Pancreas (tissue), 10 donors: ENCODE measurements at places on chromosomes 11 and 22. TPM values are rescaled to one million over a fixed set of nuclear protein-coding genes. Genes with fewer than 3 reads are reported as not detected.

The NAP1L4 gene
- polyA plus RNA-seq = 40.9 TPM

The GNB1L gene
- 4.8 TPM for polyA plus RNA-seq

The PARVA gene
- 12.4 TPM for polyA plus RNA-seq

- H3K27ac ChIP-seq = no peak overlapping the region
- no peaks in the 10 kb centered on the region for H3K27me3 ChIP-seq
These were observed 11.2 kb downstream of the MB start for GRCh38 chr22:35605851-35606481.

DNA sequence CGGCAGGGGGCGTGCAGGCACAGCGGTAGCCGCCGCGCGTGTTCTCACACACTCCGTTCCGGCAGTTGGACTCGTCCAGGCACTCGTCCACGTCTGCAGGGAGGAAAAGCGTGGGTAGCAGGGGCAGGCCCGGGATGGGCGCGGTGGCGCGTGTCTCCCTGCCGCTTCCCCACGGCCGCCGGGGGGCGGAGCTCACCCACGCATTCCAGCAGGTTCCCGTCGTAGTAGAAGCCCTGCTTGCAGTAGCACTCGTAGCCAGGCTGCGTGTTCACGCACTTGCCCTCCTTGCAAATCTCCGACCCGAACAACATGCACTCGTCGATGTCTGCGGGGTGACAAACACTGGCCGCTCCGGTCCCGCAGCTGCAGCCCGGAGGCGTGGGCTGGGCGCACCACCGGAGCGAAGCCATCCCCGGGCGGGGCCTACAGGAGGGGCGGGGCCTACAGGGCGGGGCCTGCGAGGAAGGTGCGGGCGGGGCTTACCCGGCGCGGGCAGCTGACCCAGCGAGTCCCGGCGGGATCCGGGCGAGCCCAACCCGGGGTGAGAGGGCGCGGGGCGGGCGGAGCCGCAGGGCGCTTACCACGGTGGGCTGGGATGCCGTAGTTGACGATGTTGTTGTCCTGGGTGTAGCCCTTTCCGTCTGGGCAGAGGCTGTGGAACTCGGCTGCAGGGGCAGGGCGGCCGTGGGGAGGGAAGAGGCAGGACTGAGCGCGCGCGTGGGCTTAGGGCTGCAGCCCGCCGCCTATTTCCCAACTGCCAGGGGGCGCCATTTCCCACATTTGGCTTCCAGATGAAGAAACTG lies 15.6 kb downstream of the SCYL1 start:
- peak; percentile 95 for DNase-seq
- H3K27me3 ChIP-seq = no peaks in the 10 kb centered on the region
- no peaks in the 10 kb centered on the region for H3K36me3 ChIP-seq
- H3K4me1 ChIP-seq = peaks cover 11% of the 10 kb centered on the region
- peak overlapping the region; percentile 77 for H3K27ac ChIP-seq

The SYT12 gene
- polyA plus RNA-seq = 0.19 TPM

The PNPLA3 gene
- polyA plus RNA-seq = 0.19 TPM

The ANO1 gene
- polyA plus RNA-seq = 1.5 TPM

DNA sequence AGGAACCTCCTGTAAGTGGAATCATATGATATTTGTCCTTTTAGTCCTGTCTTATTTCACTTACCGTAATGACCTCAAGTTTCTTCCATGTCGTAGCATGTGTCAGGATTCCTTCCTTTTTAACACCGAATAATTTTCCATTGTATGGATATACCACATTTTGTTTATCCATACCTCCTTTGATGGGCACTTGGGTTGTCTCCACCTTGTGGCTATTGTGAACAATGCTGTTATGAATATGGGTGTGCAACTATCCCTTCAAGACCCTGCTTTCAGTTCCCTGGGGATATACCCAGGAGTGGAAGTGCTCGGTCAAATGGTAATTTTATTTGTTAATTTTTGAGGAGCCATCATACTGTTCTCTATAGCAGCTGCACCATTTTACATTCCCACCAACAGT lies 244.9 kb upstream of the BLID start:
- H3K4me1 ChIP-seq = no peaks in the 10 kb centered on the region
- no peak for DNase-seq
- no peak overlapping the region for H3K27ac ChIP-seq
- H3K4me3 ChIP-seq = no peak overlapping the region
- no peaks in the 10 kb centered on the region for H3K36me3 ChIP-seq

The PRR33 gene
- not detected for polyA plus RNA-seq

- no peaks in the 10 kb centered on the region for H3K36me3 ChIP-seq
- H3K27me3 ChIP-seq = peaks cover 5% of the 10 kb centered on the region
- H3K27ac ChIP-seq = no peak within 1 kb of the TSS
- H3K4me3 ChIP-seq = peak within 1 kb of the TSS; percentile 25
- H3K4me1 ChIP-seq = no peaks in the 10 kb centered on the region
- DNase-seq = no peak
These were observed at the start of gene NELL1 for GRCh38 chr11:20668844-20669819. Gene NELL1, plus strand, starts transcription at chr11:20669586.

The GGTLC2 gene
- not detected for polyA plus RNA-seq

The GNAZ gene
- polyA plus RNA-seq = 9.7 TPM

The SEZ6L gene
- 2.0 TPM for polyA plus RNA-seq

- H3K27me3 ChIP-seq = no peaks in the 10 kb centered on the region
- H3K27ac ChIP-seq = peak within 1 kb of the TSS; percentile 90
- H3K36me3 ChIP-seq = no peaks in the 10 kb centered on the region
- H3K4me3 ChIP-seq = peak within 1 kb of the TSS; percentile 88
These were observed at the start of gene TMX2 for GRCh38 chr11:57712256-57713150. Gene TMX2, plus strand, starts transcription at chr11:57712593. Its CDS starts 26 bp downstream, at chr11:57712619.

DNA sequence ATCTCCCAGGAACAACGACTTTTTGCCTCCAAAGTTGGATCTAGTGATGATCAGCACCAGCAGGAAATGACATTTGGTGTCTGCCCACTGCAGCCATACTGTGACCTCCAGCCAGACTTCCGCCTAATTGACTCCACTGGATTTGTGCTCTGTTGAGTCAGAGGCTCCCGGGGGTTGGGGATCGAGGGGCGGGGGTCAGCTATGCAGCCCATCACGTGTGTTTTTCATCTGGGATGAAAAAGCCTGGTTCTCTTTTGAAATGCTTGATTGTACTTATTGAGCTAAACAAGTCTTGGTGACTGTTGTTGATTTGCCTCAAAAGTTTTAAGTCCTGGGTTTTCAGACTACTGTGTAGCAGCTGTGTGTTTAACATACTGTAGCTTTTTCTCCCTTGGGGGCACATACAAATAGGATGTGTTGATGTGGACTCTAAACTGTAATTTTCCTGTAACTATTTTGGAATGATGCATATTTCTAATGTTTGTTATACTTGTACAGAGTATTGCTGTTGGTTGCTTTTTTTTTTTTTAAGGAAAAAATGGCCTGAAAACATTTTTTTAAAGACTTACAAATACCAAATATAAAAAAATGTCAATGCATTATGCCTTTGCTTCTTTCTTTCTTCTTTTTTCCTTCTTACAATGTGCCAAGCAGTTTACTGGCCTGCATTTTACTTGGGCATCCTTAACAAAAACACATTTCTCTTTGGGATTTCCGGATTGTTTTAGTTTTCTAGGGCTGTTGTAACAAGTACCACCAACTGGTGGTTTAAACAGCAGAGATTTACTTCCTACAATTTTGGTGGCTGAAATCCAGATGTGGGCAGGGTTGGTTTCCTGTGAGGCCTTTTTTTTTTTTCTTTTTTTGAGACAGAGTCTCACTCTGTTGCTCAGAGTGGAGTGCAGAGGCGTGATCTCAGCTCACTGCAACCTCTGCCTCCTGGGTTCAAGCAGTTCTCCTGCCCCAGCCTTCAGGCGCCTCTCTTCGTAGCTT lies 46.1 kb upstream of the OR4B1 start:
- H3K27me3 ChIP-seq = no peaks in the 10 kb centered on the region
- H3K27ac ChIP-seq = no peak overlapping the region
- no peaks in the 10 kb centered on the region for H3K4me1 ChIP-seq
- no peak for DNase-seq

The POLD3 gene
- 8.6 TPM for polyA plus RNA-seq
